ENCODE measurements at places on chromosomes 5 and 9. TPM values are rescaled to one million over a fixed set of nuclear protein-coding genes. Genes with fewer than 3 reads are reported as not detected.

The ADGRV1 gene
- total RNA-seq = 1.7 TPM

The FBXW11 gene
- total RNA-seq = 53.6 TPM

The PHF24 gene
- total RNA-seq = not detected

DNA sequence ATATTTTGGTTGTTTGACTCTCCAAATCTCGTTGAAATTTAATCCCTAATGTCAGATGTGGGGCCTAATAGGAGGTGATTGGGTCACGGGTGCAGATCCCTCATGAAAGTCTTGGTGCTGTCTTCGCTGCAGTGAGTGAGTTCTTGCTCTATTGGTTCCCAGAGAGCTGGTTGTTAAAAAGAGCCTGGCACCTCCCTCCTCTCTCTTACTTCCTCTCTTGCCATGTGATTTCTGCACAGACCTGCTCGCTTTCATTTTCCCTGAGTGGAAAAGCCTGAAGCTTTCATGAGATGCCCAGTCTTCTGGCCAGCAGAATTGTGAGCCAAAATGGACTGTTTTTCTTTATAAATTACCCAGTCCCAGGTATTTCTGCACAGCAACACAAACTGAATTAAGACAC is 221.6 kb downstream of the MAT2B start:
- H3K27ac ChIP-seq = no peak overlapping the region
- no peaks in the 10 kb centered on the region for H3K4me1 ChIP-seq
- no peaks in the 10 kb centered on the region for H3K36me3 ChIP-seq
- no peak for DNase-seq

- no peaks in the 10 kb centered on the region for H3K36me3 ChIP-seq
- H3K4me3 ChIP-seq = no peak overlapping the region
- H3K27ac ChIP-seq = no peak overlapping the region
- no peak for DNase-seq
These were observed 366.0 kb downstream of the BRINP1 start for GRCh38 chr9:119003201-119003611.

GRCh38 chr9:116072046-116072445 is 81.5 kb upstream of the PAPPA start:
- H3K4me1 ChIP-seq = no peaks in the 10 kb centered on the region
- H3K27me3 ChIP-seq = no peaks in the 10 kb centered on the region
- H3K27ac ChIP-seq = no peak overlapping the region

Measured in HepG2 (cell line).